ENCODE measurements at places on chromosomes 4 and X.

- no peak for DNase-seq
These were observed 164.3 kb downstream of the AFAP1 start for GRCh38 chr4:7775396-7775795.

- no peak for DNase-seq
These were observed 67.9 kb downstream of the SLAIN2 start for GRCh38 chr4:48409203-48409602.

- DNase-seq, result no peak
These were observed 24.6 kb downstream of the GPC4 start for GRCh38 chrX:133390676-133391075.

DNA sequence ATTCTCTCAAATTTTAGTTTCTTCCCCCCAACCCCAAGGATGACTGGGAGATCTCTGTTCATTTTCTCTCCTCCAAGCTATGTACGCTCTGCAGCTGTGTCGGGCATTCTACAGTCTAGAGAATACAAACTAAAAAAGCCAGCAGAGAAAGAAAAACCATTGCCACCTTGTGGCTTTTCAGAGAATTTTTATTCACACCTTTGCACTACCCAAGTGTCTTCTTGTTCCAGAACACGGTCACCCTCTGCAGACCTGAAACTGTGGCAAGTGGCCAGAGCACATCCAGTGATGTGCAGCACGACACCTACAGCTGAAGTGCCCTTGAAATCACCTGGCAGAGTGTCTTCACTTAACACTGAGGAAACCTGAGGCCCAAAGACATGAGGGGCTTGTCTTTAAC, 68.6 kb downstream of the CHST7 start:
- no peak for DNase-seq

DNA sequence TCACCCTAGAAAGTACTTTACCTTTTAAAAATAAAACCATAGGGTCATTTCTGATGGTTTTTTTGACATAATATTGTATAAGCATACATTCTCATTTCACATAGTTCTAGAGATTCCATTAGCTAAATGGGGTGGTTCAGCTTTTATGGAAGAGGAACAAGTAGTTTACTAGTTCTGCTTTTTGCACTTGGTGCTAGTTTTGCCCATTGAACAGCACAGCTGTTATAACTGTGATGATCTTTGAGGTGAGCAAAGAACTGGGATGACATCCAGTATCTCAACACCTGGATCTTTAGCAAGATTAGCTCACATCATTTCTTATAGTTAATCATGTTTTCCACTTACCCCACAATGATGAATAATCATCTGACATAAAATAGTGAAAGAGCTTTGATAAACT, 40.9 kb downstream of the MOB1B start:
- DNase-seq, result no peak

DNA sequence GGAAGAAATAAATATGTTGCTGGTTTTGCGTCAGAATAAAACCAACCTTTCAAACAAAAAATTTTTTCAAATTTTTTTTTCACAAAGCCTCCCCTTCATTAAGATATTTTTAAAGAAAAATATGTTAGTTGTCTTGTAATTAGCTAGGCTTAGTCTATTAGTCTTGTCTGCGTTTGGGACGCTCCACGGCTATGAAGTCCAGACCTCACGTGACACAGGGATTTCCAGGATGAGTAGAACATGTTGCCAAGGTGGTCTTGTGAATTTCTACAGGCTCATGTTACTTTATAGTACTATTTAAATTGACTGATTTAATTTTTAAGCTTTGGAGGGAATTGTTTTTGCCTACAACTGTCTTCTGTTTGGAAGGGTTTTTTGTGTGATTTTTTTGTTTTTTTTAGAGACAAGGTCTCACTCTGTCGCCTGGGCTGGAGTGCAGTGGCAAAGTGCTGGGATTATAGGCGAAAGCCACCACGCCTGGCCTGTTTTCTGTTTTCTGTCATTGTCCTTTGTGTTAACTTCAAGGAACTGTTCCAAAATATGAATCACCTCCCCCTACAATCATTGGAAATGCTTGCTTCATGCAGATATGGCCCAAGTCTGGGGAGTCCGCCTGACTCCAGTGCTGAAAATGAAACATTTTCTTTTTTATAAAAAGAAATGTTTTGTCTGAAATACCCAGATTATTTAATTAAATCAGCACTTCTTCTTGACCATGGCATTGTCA, 26.2 kb downstream of the TMEM144 start:
- DNase-seq, result no peak

DNA sequence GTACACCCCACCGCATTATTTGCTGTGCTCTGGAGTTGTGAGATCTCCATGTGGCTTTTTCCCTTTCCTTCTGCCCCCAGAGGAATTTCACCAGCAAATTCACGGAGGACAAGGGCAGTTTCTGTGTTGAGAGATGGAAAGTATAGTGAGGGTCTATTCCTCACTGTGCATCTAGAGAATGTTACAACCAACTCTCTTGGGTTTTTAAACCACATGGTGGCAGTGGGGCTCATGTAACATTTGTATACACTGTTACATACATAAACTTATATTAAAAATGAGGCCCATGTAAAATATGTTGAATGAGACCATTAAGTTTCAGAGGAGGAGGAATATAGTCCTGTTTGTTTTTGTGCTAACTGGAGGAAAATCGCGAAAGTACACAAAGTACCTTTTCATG, 909 bp upstream of the PRKG2 start:
- DNase-seq, result no peak

Data from NCI-H1048 (cell line).